ENCODE measurements at places on chromosomes 11 and 22. TPM values are rescaled to one million over a fixed set of nuclear protein-coding genes. Genes with fewer than 3 reads are reported as not detected.

RIMBP3C gene
- 0.19 TPM for total RNA-seq

GRCh38 chr11:113113801-113114704 lies 152.8 kb downstream of the NCAM1 start:
- H3K4me1 ChIP-seq: no peaks in the 10 kb centered on the region
- no peak overlapping the region for H3K27ac ChIP-seq
- ATAC-seq: no peak
- H3K4me3 ChIP-seq: no peak overlapping the region
- peaks cover 14% of the 10 kb centered on the region for H3K27me3 ChIP-seq

CHORDC1 gene
- total RNA-seq: 110 TPM

PCSK7 gene
- 101 TPM for total RNA-seq

DNA sequence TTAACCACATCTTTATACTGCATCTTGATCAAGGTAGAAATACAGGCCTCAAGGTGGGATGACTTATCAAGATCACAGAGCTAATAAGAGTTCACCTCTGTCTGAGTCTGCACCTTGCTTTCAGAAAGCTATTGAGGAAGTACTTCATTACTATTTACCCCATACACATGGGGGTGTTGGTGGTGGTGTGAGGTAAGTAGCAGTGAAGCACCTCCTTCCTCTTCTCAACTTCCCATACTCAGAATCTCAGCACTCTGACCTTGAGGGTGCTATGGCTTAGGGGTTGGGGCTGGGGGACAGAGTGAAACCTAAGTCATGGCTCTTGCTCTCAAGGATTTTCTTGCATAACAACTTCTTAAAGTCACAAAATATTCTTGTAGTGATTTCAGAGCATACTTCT lies 56.9 kb downstream of the ME3 start:
- H3K36me3 ChIP-seq: no peaks in the 10 kb centered on the region
- no peak for ATAC-seq
- H3K4me3 ChIP-seq: no peak overlapping the region
- H3K4me1 ChIP-seq: no peaks in the 10 kb centered on the region

Measured in activated T-helper 17 cell treated with anti-CD3 and anti-CD28 coated beads, Interleukin-2, amount 50 U/mL, for 72 hours (primary cell).